Head of caudate nucleus (tissue), 42 donors: ENCODE measurements at places on chromosomes 3 and 15.
A peak's percentile ranks its signal among the peaks of the same experiment; 100 is the strongest.

DNA sequence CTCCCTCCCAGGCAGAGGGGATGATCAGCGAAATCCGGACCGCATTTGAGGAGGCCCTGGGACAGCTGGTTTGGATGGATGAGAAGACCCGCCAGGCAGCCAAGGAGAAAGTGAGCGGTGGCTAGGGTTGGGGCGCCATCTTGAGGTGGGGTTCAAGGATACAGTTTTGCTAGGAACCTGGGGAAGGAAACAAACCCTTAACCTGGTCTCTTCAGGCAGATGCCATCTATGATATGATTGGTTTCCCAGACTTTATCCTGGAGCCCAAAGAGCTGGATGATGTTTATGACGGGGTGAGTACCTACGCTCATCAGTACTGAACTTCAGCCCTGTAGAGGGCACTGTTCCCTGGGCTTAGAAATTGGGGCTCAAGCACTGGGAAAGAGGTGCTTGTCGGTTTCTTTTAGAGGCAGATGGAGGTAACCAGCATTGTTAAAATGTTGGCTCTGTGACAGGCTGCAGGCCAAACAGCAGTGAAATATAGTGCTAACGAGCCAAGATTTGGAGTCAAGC, 9.6 kb upstream of the PSMD2 start:
- peak; percentile 41 for DNase-seq

DNA sequence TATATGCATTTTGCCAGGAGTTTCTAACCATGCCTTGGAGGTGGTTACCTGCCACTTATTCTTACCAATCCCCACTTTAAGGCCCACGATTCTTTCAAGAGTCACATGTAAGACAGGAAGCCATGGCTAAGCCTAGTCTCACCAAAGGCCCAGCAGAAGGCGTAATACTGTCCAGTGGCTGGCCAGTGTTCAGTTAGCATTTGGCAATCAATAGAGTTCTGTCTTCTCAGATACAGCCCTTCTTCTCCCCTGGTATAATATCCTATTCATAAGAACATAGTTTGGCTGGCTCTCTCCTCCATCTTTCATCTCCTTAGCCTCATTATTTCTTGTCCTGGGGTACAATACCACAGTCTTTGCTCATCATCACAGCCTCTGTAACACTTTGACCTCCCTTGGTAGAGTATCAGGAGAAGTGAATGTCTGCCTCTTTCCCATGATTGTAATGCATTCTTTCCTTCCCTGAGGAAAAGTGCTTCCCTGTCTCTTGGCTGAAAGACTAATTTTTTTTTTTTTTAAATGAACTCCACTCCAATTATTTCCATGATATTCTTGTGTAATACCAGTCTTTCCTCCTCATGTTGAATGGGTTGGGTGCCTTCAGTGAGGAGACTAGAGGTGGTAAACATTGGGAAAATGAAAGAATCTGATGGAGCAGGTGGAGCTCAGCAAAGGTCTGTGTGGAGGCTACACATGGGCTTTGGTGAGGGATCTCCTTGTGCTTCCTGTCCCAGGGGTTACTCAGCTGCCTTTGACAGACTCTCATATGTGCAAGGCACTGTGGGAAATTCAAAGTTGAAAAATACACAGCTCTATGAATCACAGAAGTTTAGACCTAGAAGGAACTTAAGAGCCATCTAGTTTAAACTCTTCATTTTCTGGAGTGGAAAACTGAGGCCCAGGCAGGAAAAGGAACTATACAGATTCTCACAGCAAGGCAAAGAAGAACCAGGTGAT, 218.2 kb downstream of the P3H2 start:
- DNase-seq: no peak

DNA sequence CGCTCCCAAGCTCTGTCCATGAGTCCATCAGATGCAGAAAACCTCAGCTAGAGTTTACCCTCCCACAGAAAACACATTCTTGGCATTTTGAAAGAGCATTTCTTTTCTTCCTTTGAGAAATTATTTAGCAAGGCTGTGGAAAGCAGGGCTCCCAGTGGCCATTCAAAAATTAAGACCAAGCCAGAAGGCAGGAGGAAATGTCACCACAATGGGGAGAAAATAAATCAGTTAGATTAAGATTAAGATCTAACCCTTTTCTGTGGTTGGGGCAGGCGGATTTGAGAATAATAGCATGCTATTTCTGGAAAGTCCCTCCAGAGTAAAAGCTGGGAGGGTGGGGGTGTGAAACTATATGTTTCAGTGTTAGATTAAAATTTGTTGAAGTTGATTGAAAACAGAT, 20.2 kb downstream of the LRIG1 start:
- DNase-seq: no peak

DNA sequence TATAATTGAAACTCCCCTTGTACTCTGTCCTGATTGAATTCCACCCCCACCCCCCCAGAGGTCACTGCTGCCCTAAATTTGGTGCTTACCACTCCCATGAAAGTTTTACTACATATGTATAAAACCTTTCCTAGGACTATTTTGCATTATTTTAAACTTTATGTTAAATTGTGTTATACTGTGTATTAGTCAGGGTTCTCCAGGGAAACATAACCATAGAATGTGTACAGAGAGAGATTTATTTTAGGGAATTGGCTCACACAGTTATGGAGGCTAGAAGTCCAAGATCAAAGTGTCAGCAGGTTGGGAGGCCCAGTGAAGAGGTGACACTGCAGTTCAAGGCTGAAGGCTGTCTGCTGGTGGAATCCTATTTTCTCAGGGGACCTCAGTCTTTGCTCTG, 29.2 kb downstream of the BFSP2 start:
- no peak for DNase-seq

DNA sequence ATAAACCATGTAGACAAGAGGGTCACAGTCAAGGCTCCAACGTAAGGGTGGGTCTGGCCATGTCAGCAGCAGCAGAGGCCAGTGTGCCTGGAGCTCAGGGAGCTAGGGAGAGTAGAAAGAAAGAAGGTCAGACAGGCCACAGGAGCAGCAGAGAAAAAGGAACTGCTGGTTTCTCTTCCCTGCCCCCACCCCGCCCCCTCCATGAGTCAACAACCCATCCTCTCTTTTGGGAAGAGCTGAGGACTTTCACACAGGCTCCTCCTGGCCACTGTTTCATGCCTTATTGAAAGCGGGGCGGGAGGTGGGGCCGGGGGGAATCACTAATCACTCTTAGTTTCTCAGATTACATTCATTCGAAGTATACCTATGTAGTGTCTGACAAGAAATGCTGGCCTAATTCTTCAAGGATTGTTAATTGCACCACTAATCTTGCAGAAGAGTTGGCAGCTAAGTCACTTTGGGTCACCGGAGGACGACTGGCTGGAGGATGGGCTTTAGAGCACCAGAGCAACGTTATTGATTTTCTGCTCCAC, 9.1 kb upstream of the SCG3 start:
- DNase-seq: no peak

DNA sequence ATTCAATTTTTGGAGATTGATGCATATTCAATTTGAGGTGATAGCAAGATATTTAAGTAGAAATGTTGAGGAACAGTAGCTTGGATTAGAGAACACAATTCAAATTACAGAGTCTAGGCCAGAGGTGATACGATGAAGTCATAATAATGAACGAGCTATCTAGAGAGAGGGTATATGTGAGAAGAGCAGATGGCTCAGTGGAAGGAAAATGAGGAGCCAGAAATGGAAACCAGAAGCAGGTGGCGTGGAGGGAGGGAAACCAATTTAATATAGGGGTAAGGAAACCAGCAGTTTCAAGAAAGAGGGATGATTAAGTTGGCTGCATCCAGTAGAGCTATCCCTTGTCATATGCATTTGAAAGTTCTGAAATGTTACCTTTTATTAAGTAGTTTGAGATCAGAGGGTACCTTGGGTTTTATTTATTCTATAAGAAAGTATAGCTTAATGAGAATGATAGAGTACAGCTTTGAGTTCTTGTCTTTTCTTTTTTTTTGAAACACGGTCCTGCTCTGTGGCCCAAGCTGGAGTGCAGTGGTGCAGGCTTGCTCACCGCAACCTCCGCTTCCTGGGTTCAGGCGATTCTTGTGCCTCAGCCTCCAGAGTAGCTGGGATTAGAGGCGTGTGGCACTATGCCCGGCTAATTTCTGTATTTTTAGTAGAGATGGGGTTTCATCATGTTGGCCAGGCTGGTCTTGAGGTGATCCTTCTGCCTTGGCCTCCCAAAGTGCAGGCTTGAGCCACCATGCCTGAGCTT, 22.1 kb downstream of the NCK1 start:
- no peak for DNase-seq

GRCh38 chr3:112084980-112085705, 1.0 kb upstream of the C3orf52 start:
- no peak for DNase-seq

DNA sequence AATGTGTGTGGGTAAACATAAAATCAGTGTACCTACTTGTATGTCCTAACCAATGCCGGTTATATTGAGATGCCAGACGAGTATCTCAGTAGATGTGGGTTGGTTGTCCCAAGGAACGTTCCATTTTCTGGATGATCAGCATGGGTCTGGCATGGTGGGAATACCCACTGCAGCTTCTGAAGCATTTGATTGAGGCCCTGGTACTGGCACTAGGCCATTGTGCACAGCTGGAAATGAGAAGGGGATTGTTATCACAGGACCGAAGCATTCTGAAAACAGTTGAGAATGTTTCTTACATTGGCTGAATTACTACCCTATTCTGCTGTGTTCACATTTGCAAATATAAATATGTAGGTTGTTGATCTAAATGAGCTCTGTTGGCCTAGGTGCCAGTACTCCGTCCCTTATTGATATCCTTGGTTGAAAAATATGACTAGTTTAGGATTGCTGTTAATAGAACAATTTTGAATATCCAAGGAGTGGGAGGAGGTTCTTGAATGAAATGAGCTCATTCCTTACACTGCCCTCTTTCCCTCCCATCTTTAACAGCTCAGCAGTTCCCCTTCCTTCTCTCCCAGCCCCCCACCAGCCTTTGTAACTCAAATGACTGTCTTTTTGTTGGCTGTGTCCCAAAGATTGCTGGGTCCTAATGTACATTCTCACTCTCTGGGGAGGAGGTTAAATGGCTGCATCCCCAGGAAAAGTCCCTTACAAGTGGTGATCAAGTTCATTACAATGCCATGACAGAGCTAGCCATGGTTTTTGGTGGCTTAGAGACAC, 293.3 kb upstream of the TPM1 start:
- DNase-seq: peak; percentile 68

DNA sequence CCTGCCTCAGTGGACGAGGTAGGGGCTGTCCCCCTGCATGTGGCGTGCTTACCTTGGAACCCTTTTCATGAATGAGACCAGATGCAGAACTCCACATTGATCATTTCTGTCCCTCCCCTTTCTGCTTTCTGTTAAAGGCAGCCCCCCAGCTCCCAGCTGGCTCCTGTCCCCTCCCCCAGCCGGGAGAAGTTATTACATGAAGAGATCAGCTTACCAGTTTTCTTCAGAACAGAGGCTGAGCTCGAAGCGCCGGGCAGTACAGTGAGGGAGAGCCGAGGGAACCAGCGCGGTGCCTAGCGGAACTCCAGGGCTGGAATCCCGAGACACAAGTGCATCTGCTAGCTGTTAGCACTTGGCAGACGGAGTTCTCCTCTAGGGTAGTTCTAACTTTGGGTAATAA, 263.3 kb upstream of the NR2E3 start:
- peak; percentile 19 for DNase-seq

GRCh38 chr3:184082465-184082864, 14.4 kb upstream of the HTR3E start:
- no peak for DNase-seq

DNA sequence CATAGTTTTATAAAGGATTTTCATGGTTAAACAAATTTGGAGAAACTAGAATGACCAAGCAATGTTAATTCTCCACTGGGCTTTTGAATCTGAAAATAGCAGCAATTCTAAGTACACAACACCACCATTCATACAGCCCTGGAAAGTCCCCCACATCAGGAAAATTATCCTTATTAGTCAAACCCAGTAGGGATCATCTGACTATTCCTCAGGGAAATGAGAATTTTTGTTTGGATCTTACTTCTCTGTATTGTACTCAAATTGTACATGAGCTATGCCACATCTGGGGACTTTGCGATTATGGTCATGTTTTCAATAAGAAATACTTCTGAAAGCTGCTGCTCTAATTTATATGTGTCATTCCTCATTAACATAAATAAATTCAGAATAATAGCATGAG, 46.0 kb downstream of the RARB start:
- no peak for DNase-seq

GRCh38 chr15:33857726-33858125, 110.6 kb upstream of the CHRM5 start:
- no peak for DNase-seq

DNA sequence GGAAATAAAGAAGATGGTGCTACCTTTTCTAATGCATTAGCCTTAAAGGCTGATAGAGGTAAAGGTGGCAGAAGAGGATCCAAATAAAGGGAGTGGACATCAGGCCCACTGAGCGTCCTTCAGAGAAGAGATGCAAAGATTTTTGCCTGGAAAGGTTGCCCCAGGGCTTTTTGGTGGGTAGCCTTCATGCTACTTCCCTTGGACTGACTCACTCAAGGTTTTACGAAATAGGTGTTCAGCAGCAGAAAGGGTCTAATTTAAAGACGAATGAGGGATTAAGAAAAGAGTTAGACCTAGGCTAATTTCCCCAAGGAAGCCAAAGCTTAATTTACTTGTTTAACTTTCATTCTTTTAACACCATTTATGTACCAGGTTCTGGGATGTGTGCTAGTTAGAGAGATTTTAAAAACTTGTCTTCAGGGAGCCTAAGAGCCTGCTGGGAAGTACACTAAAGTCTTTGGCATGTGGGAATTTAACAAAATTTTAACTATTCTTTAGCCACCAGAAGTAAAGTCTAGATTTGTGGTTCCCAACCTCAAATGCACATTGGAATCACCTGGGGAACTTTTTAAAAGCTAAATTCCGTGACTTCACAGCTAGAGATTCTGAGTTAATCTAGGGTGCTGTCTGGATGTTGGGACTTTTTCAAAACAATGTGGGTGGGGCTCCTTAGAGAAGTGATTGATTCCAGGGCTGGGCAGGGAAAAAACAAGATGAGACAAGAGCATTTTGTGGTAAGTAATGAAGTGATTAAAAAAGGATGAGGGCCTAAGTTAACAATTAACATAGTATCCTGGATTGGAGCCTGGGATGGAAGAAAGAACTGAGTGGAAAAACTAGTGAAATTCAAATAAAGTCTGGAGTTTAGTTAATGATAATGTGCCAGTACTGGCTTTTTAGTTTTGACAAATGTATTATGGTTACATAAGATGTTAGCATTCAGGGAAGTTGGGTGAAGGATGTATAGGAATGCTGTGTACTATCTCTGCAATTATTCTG, 3.4 kb downstream of the IL20RB start:
- no peak for DNase-seq

DNA sequence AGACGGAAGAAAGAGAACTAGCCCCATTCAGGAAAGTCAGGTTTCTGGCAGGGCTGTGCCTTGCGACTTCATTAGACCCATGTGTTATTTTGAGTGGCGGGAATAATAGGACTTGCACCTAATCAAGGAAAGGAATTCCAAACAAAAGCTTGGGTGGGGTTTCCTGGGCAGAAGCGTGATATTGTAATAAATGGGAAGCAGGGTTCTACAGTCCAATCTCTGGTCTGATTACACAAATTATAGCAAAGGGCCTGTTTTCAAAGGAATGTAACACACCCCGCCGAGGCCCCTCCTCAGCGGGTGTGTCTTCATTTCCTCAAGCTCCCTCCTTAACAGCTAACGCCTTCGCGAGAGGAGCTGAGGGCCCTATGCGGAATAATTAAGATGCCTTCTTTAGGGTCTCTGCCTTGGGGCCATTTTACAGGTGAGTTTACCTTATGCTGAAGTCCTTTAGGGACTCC, 396.0 kb upstream of the C2CD4B start:
- DNase-seq: no peak
